ENCODE measurements at places on chromosomes 2 and 18. TPM values are rescaled to one million over a fixed set of nuclear protein-coding genes. Genes with fewer than 3 reads are reported as not detected.

DNA sequence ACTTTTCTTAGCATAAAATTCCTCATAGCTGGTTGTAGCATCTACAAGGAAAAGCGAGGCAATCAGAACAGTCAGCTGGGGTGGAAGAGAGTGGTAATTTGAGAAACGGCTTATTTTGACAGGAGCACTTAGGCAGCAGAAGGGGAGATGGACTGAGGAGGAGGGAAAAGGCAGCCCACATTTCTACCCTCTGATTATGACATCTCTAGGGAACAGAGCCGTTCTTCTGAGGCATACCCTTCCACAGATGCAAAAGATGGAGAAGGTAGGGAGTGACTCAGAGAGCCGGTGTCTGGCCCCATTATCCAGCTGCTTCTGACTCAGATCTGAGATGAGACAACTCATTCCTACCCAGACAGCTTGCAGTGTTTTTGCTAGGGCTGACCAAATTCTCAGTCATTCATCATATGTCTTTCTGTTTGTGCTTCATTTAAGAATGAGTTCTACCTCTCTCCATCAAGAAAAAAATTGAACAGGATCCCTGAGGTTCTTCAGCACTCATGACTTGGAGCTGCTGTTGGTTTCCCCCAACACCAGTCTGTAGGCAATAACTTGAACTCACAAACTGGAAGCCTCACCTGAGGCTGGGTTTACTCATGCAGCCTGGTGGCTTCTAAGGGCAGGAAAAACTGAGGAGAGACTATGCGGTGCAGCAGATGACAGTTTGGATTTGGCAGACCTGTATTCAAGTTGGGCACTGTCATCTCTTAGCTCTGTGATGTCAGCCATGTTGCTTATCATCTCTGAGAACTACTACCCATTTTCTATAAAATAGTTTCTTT is 15.9 kb upstream of the SEC11C start:
- no peak for DNase-seq

DNA sequence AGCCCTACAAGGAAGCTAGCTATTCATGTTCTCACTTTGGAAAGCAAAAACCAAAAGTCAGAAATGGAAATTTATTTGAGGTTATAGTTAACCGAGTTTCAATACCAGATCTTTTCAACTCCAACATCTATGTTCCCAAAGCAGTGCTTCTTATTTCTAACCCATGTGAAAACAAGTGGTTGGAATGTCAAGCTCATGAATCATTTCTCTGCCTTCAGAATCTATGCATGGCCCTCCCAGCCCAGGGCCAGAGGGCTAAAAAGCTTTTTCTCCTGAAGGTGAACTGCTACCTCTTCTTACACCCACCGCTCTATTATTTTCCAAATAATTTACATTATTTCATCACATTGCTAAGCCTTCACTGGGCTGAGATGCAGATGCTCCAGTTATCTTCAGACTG is 158.4 kb downstream of the SP3 start:
- no peak for DNase-seq

Gene LRRC30
- total RNA-seq: not detected

Gene FAM136A
- total RNA-seq: 35.6 TPM

Measured in glomerular endothelial cell (primary cell).